ENCODE measurements at places on chromosomes 12 and 14.
A peak's percentile ranks its signal among the peaks of the same experiment; 100 is the strongest.

DNA sequence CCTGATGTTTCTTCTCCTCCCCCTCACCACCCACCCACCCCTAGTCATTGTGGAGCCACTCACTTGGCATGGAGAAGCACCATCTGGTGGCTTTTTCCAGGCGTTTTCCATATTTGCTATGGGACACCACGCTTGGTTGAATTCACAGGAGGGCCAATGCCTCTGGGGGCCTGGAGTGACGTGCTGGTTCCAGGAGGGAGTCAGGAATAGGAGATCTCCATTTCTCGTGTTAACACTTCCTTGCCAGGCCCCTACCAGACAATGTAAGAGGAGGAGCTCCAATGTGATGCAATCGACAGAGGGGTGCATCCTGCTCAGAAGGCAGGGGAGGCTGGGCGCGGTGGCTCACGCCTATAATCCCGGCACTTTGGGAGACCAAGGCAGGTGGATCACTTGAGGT is 21.6 kb upstream of the TESC start:
- DNase-seq = no peak

DNA sequence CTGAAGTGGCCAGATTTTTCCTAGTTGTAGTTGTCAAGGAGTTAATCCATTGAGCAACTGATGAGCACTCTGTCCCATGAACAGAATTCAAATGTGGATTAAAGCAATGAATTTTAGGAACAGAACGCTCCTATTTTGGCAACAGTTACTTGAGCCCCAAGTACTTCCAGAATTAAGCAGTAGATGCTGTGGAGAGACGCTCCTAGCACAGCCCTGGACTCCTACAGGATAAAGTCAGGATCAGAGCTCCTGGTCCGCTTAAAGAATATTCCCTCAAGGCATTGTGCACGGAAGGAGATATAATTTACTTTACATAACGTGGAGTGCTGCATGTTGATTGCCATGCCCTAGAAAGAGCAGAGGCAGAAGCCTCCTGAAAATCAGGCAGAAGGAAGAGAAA is 53.4 kb downstream of the FLRT2 start:
- DNase-seq = no peak

- DNase-seq = no peak
Measured at GRCh38 chr12:19140381-19141236, 11.1 kb downstream of the PLEKHA5 start.

GRCh38 chr12:56836317-56836716 is 73.2 kb downstream of the HSD17B6 start:
- peak; percentile 9 for DNase-seq

GRCh38 chr14:23137813-23138535 is 18.9 kb upstream of the CEBPE start:
- DNase-seq = no peak

GRCh38 chr14:49480979-49481498 is 105.1 kb downstream of the RPS29 start:
- no peak for DNase-seq

DNA sequence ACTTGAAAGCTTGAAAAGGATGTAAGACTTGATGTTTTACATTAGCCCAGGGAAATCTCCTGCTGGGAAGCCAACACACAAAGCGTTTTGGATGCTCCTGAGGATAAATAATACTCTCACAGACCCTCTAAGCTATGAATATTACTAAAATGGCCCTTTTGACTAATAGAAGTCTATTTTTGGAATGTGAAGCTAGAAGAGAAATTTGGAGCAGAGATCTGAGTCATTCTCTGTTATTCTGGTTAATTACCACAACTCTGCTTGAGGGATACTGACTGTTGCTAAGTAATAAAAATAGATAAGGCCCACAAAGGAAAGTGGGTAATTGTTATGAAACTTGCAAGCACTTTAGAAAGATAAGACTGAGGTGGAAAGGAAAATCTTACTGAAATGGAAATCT is 346.2 kb upstream of the STXBP6 start:
- no peak for DNase-seq

DNA sequence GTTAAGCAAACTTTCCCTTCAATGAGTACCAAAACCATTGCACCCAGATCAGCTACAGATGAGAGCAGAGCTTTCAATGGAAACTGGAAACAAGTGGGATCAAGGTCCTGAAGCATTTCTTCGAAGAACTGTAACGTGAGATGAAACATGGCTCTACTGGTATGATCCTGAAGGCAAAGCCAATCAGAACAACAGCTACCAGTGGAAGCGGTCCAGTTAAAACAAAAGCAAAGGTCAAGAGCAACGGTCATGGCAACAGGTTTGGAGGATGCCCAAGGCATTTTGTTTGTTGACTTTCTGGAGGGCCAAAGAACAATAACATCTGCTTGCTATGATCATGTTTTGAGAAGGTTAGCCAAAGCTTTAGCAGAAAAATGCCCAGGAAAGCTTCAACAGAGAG is 137.9 kb upstream of the CPSF6 start:
- no peak for DNase-seq

GRCh38 chr12:54378796-54379397 is 5.6 kb downstream of the ZNF385A start:
- no peak for DNase-seq

DNA sequence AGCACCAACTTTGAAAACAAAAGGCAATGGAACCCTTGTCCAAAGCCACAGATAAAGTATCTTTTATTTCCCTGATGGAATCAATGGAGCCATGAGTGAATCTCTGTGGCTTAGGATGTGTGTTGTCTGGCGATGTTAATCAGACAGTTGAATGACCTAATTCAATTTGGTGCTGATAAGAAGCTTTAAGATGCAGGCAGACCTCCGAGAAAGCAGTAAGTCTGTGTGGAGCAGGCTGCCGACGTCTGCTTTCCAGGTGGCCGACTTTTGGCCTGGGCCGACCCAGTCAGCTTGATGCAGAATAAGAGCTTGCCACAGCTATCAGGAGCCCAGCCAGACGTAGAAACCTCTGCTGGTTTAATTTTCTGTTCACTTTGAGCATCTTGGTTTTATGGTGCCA is 21.1 kb upstream of the TMEM132C start:
- DNase-seq = no peak

DNA sequence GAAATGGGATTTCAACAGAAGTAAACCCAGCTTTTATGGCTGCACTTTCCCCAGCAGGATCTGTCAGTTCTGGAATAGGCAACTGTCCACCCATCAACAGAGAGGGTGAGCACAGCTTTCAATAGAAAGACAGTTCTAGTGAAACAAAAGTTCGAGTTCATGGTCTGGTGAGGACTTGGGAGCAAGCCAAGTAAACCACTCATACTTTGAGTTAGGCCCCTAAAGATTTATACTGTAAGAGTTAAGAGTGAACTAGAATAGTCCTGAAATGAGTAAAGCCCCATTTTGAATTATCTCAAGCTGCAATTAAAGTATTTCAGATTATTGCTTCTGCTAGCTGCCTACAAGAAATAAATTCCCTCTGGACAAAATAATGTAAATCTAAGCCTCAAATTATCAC is 82.6 kb downstream of the METTL25 start:
- DNase-seq = no peak

- DNase-seq = no peak
Measured at GRCh38 chr14:33452995-33453394, 497.9 kb downstream of the EGLN3 start.

GRCh38 chr12:102163383-102163782 is 34.2 kb downstream of the PMCH start:
- no peak for DNase-seq

GRCh38 chr14:73397810-73398209 is 60.5 kb downstream of the NUMB start:
- no peak for DNase-seq

- no peak for DNase-seq
Measured at GRCh38 chr12:53048033-53048779, 1.7 kb upstream of the TNS2 start.

DNA sequence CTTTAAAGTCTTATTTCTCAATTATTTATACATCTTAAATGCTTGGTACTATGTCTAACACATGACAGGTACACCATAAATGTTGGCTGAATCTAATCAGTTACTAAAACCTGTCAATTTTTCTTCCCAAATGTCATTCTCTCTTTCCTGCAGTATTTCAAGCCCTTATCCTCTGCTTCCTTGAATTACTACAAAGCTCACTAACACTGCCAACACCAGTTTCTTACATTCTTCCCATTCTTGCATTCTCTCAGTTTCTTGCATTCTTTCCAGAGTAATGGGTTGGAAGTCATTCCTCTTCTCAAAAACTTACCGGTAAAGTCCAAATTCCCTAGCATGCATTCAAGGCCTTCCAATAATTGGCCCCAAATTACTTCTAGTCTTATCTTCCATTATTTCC is 9.6 kb upstream of the SMARCC2 start:
- no peak for DNase-seq

DNA sequence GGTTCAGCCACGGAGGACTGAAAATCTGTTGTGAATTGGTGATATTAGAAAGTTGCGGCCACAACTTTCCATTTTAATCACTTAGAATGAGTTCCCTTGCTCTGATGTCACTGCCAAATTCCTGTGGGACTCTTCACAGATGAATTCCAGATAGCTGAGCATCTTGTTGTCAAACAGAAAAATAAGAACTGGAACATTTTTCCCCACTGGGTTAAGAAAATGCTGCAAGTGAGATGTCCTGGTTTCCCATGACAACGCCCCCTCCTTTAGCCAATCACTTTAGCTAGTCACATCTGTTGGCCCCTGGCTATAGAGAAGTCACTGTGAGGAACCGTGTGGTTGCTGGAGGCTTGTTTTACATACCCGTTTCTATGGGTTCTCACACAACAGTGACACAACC is 135.9 kb downstream of the KTN1 start:
- DNase-seq = peak; percentile 80

DNA sequence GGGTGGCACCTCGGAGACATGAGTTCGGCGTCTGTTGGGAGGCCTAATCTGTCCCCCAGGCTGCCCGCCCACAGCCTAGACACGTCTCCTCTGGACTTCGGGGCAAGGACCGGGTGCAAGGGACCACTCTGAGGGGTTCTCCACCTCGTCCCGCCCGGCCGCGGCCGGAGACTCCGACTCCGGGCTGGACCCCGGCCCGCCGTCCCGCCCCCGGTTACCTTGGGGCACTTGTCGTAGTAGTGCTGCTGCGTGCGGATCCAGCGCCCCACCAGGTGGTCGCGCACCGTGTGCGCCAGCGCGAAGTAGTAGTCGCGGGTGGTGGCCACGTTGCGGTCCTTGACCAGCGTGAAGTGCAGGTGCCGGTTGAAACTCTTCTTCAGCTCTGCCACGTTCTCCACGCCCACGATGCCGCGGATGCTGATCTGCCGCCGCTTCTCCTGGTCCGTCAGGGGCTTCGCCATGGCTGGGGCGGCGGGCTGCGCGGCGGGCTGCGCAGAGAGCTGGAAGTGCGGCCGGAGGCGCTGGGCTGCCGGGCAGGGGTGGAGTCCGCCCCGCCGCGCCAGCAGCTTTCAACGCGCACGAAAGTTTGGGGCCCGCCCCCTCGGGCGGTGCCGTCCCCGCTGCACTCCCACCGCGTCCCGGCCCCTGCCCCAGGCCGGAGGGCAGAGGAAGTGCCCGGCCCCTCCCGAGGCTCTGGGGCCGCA is at the start of gene PYGL:
Gene PYGL, minus strand, starts transcription at position 541 of the 704 bp plus-strand sequence. Its CDS starts 80 bp downstream, at position 461.
- no peak for DNase-seq

DNA sequence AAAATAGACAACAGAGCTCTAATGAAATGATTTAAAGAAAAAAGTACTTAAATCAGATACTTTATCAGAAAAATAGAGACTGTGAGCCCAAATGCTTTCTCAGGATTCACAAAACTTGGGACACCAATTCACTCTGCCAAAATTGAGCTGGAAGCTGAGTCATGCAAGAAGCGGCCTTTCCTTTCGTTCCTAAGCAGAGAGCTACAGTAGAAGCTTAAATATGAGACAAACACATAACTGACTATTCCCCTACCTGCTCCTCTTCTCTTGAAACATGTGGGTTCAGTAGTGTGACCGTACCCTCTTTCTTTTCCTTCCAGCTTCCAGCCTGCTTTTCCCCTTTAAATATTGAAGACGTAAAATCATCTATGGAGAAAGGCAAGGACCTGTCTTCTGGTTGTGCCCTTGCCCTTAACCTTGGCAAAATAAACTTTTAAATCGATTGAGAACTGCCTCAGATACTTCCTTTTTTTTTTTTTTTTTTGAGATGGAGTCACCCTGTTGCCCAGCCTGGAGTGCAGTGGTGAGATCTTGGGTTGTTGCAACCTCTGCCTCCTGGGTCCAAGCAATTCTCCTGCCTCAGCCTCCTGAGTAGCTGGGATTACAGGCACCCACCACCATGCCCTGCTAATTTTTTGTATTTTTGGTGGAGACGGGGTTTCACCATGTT is 4.4 kb upstream of the SDS start:
- DNase-seq = no peak

DNA sequence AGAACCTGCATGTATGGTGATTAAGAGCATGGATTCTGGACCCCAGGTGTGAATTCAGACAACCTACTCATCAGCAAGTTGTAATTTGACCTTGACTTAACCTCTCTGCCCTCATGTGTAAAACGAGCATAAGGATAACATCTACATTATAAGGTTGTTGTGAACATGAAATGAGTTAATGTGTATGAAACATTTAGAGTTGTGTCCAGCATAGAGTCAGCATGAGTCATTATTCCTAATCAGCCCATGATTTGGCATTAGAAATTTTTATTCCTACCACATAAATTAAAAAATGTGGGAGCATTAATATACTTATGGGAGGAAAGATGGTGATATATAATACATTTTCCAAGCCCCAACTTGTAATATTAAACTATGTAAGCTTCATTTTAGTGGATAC is 95.9 kb upstream of the DDHD1 start:
- DNase-seq = no peak

DNA sequence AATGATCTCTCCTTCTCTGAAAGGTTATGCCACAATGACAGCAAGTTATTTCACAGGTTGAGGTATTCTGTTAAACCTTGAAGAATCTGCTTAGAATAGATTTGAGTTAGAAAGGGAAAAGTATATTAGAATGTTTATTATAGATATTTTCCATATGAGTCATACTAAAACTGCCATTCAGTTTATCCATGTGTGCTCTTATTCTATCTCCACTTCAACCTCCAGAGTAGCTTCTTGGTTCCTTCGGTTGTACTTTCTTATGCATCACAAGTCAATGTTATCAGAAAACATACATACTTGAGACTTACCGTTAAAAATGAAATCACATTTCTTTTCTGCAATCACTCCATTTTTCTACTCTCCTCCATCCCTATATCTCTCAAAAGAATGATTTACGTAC is 197.7 kb downstream of the BCAT1 start:
- no peak for DNase-seq

DNA sequence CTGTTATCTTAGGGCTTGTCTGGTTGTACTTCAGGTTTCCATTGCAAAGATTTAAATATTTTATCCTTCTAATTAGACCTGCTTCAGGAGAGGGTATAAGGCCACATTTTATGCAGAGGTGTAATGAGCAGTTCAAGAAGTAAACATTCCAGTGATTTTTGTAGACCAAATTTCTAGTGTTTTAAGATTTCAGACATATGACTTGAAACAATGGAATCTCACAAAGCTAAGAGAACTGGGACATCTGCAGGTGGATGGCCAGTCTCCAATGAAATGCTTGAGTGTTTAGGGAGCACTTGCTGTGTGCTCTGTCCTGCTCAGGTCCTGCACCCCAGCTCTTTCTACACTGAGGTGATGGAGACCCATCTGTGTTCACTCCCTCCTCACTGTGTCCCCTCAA is 7.9 kb downstream of the C14orf132 start:
- no peak for DNase-seq
